Suppressor macrophage (primary cell): ENCODE measurements at places on chromosomes 5 and 9.

GRCh38 chr5:170788626-170789304 is 5.2 kb downstream of the GABRP start:
- no peak for DNase-seq

DNA sequence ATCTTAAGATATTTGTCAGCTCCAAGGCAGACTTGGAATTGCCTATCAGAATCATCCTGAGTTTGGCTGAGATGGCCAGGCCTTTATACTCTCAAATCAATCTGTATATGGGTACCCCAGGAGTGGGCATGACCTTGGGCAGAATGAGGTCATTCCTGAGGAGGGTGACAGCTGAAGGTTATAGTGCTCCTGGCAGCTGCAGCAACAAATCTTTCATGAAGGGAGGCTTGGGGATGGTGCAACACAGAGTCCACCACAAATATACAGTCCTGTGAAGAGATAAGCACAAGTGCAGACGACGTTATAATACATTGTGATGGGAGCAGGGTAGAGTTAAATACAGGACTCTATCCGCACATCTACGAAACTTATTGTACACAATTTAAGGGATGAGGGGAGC is 21.1 kb upstream of the TRIO start:
- no peak for DNase-seq

DNA sequence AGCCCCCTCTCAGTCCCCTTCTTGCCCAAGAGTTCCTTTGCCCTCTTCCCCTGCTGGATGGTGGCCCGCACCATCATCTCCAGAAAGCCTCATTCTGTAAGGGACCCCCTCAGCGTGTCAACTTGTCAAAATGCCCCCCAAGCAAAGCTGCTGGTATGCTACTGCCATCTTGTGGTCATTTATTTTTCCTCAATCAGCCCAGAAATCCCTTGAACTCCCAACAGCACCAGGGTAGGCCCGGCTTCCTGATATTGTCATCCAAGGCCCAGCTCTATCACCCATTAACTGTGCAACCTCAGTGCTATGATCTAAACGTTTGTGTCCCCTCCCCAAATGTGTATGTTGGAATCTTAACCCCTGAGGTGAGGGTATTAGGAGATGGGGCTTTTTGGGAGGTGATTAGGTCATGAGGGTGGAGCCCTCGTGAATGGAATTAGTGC is 53.2 kb upstream of the FBXW11 start:
- DNase-seq, result no peak

- DNase-seq, result no peak
These were observed 64.6 kb upstream of the CAST start for GRCh38 chr5:96597438-96598020.

DNA sequence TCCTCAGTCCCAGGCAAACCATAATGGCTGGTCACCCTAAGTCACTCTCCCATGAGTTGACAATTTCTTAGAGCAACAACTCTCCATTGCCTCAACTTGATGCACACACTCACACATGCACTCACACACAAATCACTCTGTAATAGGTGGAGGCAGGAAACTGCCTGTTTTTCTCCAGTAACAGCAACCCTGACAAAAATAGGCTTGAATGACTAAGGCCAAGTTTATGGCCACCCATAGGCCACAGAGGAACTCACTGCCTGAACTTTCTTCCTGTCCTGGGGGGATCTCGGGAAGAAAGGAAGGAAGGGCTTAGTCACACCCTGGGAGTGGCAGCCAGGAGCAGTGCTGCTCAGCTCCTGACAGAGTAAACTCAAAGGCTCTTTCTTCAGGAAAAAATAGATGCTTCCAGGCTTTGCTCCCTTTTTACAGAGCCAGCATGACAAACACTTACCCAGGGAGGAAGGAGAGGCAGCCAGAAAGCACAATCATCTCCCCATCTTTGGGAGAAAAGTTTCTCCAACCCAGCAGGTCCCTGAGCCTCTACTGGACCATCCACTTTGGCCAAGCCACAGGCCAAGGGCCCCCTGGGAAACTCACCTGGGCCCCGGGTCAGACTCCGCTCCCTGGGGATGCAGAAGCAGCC is 368 bp downstream of the SH3TC2 start:
- peak; percentile 60 for DNase-seq

GRCh38 chr5:147557876-147558745 is 48.2 kb upstream of the DPYSL3 start:
- no peak for DNase-seq
